Right atrium auricular region (tissue), 2 donors: ENCODE measurements at places on chromosomes 11 and 22.

- no peak for DNase-seq
Observed at GRCh38 chr11:10301656-10302358, 3.1 kb upstream of the ADM start.

DNA sequence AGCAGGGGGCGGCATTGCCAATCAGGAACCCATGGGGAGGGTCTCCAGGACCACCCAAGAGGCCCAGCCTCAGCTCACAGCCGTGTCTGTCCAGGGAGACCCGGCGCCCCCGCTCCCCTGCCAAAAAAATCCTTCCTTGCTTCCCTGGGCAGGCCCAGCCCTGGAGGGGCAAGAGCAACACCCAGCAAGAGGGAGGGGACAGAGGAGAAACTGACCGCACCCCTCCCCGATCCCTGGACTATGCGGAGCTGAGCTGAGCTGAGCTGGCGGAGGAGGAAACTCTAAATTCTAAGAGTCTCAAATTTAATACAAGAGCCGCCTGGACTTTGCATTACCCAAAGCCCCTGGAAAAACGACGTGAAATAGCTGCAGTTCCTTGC, 52.0 kb upstream of the SHISAL1 start:
- DNase-seq, result peak; percentile 72

DNA sequence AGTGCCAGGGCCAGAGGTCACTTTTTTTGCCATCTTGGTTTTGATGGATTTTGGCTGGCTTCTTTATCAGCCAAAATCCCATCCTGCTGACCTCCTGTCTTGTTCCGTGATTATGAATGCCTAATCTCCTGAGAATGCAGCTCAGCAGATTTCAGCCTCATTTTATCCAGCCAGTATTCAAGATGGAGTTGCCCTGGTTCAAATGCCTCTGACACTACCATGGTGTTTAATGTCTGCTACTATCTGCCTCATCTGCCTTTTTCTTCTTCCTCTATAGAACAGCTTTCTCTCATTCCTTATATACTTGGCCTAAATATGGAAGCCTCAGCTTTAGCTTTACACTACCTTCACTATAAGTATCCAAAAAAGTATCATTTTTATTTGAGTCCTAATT, 50.7 kb downstream of the ACER3 start:
- DNase-seq, result no peak

- no peak for DNase-seq
Observed at GRCh38 chr11:125554038-125554437, 15.2 kb upstream of the EI24 start.

DNA sequence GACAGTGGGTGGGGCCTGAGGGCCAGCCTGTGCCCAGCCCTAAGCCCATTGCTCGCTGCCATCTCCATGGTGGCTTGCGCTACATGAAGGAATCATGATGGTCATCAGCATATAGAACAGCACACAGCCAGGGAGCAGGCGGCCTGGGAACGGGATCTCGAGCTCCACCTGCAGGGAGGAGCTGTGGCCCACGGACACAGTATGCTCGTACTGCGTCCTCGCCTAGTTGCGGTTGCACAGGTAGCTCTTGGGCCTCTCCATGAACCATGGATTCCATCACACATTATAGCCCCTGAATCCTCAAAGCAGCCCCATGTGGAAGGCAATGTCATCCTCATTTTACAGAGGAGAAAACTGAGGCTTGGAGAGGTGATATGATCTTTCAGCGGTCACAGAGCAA, 15.1 kb downstream of the SEC14L4 start:
- DNase-seq, result no peak

DNA sequence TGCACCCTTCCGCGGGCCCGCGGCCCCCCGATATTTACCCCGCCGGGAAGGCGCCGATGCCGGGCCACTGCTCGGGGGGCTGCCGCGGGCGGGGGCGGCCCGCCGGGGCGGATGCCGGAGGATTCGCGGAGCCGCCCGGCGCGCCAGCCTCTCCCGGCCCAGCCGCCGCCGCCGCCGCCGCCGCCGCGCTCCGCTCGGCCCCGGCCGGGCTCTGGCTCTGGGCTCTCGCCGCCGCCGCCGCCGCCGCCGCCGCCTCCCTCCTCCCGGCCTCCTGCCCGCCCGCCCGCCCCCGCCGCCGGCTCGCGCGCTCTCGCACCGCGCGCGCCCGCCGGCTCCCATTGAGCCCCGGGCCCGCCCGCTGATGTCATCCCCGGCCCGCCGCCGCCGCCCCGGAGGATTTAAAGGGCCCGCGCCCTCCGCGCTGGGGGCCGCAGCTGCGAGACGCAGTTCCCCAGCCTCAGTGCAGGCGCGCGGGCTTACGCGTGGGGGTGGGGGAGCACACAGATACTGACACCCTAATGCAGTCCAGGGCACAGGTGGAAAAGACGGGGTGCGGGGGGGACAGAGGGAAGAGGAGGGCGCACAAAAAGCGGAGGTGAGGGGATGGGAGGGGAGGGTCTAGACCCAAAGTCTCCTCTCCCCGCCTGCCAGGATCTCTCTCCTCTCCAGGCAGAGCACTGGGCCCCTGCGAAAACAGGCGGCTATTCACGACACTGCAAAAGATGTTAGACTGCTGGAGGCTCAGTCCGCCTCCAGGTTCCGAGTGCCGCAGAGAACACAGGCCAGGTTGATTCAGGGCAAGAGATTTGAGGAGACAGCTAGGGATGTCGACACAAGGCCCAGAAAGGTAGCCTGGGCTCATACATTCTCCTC, at the start of gene CSNK1E:
Gene CSNK1E (minus strand): TSS at position 312 of the 873 bp plus-strand sequence. CDS start 3,276 bp downstream, outside the sequence.
- peak; percentile 83 for DNase-seq

GRCh38 chr11:130617001-130617400, 168.6 kb downstream of the ADAMTS15 start:
- no peak for DNase-seq

- no peak for DNase-seq
Observed at GRCh38 chr11:128551611-128552335, 35.6 kb downstream of the ETS1 start.

DNA sequence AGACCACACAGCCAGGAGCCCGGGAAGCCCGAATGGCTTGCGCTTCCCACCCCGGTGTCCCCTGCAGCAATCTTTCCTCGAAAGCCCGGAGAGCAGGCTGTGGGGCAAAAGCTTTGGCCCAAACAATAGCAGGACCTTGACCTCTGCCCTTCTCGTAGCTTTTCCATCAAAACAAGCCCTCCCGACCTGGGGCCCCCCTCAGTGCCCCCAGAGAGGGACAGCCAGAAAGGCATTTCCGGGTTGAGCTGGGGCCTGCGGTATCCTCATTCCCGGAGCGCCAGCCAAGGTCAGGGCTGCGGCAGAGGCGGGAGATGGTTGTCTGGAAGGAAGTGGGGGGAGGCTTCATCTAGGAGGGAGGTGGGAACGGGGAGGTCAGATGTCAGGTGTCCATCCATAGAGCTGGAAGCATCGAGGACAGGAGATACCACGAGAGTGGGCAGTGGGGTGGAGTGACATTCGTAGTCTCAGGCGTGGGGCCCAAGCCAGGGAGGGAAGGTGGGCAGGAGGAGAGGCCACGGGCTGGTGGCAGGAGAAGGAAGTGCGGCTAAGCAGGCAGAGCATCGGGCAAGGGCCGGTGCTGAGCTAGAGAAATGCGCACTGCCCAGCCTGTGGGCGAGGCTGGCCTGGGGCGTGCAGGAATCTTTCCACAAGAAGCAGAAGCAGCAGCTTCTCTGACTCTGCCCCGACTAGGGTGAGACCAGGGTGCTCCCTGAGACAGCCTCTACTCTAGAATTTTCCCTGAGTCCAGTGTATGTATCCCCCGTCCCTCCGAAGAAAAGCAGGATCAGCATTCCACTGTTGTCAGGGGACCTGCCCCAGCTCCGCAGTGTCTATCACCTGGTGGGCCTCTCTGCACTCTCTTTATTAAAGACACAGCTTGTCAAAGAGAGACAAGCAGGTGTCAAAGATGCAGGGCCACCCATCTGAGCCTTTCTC, 14.3 kb downstream of the PDGFB start:
- DNase-seq, result no peak

GRCh38 chr22:22763512-22763911, 119.1 kb downstream of the GGTLC2 start:
- no peak for DNase-seq

- no peak for DNase-seq
Observed at GRCh38 chr22:39960791-39961746, 872 bp downstream of the TMA7B start.

DNA sequence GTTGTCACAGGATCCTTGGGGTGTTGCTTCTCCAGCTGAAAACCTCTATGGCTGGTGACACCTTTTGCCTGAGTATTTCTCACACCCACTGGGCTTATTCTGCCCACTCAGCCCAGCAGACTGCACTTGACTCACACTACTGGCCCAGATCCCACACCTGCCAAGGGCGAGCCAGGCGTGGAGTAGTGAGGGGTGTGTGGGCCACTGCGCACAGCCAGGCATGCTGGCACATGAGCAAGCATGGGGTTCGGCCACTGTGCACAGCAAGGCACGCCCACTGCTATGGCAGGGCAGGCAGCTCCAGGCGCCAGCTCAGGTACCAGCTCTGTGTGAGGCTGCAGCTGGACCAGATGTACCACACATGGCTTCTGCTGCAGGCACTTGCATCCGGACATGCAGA, 116.5 kb upstream of the MTNR1B start:
- DNase-seq, result no peak

DNA sequence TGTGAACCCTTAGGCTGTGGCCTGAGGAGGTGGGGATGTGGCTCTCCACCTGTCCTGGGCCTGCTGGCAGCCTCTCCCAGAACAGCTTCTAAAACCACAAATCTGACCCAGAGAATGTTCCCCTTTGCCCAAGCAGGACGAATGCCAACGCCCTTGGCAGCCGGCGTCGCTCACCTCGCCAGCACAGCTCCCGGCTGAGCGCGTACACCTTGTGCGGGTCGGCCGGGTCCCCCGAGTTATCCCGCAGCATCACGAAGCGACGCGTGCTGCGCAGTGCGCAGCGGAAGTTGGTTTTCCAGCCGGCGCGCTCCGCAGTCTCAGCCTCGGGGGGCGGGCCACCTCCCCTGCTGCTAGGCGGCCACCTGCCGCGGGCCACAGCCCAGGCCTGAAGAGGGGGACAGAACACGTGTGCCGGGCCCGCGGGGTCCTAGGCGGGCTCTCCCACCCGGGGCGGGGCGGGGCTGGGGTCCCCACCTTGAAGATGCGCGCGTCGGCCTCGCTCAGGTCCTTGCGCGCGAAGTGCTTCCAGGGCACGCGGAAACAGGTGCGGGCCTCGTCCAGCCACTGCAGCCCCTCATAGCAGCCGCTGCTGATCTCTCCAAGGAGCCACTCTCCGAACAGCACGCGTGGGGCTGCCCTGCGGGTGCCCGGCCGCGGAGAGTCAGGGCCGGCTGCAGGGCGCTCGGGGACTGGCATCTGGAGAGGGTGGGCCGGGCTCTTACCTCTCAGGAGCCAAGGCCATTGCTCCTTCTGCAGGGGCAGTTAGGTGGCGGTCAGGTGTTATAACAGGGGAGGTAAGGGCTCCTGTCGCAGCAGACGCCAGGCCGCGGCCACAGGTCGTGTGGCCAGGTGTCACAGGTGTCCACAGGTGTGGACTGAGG, 887 bp downstream of the IRF7 start:
- DNase-seq, result no peak

DNA sequence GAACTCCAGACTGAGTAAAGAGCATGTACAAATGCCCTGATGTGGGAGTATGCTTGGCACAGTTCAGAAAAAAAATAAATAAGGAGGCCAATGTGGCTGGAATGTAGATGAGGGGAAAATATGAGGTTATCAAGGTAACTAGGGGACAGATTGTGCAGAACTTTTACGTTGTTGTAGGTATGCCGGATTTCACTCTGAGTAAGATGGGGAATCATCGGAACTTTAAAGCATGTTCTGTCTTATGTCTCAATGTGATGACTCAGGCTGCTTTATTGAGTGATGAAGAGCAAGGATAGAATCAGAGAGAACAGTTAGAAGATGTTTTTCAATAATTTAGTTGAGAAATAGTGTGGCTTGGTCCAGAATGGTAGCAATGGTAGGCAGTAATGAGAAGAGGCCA, 130.4 kb downstream of the C11orf87 start:
- DNase-seq, result no peak

GRCh38 chr22:36409911-36410756, 22.4 kb upstream of the MYH9 start:
- DNase-seq, result peak; percentile 80

DNA sequence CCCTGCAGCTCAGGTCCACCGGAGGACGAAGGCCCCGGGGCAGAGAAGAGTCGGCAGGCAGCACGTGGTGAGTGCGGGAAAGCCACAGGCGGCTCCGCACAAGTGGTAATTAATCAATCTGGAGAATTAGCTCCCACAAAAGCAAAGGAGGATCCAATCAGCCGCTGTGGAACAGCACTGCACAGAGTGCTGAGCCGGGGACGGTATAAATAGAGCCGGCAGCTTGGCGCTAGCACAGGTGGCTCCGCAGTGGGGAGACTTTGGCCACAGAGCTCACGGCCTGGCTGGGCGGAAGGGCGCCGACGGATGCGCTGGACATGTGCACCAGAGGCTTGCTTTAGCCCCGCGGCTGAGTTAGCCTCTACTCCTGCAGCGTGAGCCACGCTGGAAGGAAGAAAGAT, 48.9 kb downstream of the IGSF9B start:
- DNase-seq, result no peak

- no peak for DNase-seq
Observed at GRCh38 chr22:26345496-26345895, 83.6 kb upstream of the ASPHD2 start.

DNA sequence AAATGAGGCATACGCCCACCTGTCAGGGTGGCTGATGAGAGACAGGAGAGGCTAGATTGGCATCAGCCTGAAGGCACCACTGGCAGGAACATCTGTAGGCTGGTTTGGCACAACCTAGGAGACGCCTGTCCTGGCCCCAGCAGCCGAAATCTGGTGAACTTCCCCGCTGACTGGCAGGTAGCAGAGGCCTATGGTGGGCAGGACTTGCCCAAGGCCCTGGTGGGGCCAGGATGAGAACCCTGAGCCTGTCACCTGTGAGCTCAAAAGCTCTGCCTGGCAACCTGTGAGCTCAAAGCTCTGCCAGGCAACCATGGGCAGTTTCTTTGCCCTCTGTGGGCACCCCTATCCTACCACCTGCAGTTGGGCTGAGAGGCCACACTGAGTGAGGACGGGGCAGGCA, 2.5 kb downstream of the DERL3 start:
- no peak for DNase-seq

GRCh38 chr11:76685831-76686230, 15.3 kb upstream of the LRRC32 start:
- DNase-seq, result no peak

GRCh38 chr11:117222991-117223740, 8.7 kb downstream of the PCSK7 start:
- no peak for DNase-seq

DNA sequence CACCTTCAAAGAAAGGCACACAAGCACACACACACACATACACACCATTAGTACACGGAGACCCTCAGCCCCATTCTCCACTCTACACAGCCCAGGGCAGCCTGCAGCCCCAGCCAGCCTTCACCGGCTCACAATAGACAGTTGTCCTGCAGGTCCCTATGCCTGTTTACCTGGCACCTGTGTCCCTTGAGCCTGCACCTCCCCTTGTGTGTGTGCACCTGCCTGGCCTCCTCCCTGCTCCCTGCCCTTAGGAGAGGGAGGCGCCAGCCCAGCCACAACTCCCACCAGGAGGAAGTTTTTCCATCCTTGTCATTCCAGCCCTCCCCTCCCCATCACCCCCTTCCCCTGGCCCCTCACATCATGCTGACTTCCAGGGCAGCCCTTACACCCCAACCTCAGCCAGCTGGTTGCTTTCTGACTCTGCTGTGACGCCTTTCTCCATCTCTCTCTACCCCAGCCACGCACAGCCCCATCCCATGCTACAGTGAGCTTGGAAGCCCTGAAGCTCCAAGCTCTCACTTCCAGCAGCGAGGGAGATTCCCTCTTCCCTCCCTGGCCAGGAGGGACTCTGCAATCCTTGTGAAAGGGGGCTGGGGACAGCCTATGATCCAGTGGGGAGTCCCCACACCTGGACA, 4.4 kb downstream of the AHNAK start:
- no peak for DNase-seq

- no peak for DNase-seq
Observed at GRCh38 chr11:108037211-108037610, 28.5 kb downstream of the CUL5 start.
